ENCODE measurements at places on chromosomes 13 and 19. TPM values are rescaled to one million over a fixed set of nuclear protein-coding genes. Genes with fewer than 3 reads are reported as not detected.

FAM98C gene
- 12.5 TPM for total RNA-seq

CYP2A6 gene
- not detected for total RNA-seq

FGF9 gene
- total RNA-seq, result not detected

MRPS12 gene
- 61.2 TPM for total RNA-seq

TNFRSF19 gene
- total RNA-seq, result 31.3 TPM

PRSS57 gene
- not detected for total RNA-seq

MZF1 gene
- 16.5 TPM for total RNA-seq

KIR2DL4 gene
- total RNA-seq, result not detected

NPHS1 gene
- not detected for total RNA-seq

TMEM145 gene
- 0.17 TPM for total RNA-seq

NLRP11 gene
- not detected for total RNA-seq

KLK15 gene
- not detected for total RNA-seq

ZNF471 gene
- total RNA-seq, result 0.98 TPM

- no peak for DNase-seq
Observed at GRCh38 chr13:39602277-39602613, 748 bp downstream of the LHFPL6 start.

DNA sequence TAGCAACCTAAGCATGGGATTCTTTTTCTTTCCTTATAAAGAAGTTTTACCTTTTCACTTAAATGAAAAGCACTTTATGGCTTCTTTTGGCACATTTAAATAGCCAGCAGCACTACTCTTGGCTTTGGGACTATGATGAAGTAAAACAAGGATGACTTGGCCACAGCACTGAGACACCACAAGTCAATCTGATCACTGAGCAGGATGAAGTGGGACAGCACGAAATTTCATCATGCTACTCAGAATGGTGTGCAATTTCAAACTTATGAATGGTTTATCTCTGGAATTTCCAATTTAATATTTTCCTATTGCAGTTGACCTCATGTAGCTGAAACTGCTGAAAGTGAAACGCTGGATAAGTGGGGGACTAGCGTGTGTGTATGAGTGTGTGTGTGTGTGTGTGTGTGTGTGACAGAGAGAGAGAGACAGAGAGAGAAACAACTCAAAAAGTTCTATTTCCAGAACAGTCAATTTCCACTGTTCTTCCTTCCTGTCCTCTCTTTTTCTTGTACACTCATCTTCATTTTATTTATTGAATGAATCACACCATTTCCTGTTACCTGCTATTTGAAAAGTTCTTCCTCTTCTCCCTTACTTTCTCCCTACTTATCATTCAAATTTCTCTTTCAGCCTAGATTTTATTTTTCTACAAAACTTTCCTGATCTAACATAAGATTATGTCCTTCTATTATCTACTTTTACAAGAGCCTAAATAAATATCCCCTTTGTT is 414.2 kb upstream of the MIR17HG start:
- no peak for DNase-seq

DNA sequence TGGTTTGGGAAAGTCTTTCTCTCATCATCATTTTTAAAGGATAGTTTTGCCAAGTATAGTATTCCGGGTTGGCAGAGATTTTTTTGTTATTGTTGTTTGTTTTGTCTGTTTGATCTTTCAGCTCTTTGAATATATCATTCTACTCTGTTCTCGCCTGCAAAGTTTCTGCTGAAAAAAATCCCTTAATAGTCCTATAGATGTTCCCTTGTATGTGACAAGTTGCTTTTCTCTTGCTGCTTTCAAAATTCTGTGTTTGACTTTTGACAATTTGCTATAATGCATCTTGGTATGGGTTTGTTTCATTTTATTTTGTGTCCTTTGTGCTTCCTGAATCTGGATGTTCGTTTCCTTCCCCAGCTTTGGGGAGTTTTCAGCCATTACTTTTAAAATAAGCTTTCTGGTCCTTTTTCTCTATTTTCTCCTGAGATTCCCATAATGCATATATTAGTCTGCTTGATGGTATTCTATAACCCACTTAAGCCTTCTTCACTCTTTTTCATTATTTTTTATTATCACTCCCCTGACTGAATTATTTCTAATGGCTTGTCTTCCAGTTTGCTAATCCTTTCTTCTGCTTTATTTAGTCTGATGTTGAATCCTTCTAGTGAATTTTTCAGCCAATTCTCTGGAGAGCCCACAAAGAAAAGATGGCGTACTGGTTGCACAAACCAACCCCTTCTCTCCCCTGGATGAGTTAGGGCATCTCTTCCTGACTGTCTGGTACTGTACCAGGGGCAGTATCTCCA is 14.6 kb downstream of the ZNF569 start:
- DNase-seq, result no peak

GRCh38 chr13:69168436-69168835 is 939.2 kb upstream of the ATXN8OS start:
- DNase-seq, result no peak

DNA sequence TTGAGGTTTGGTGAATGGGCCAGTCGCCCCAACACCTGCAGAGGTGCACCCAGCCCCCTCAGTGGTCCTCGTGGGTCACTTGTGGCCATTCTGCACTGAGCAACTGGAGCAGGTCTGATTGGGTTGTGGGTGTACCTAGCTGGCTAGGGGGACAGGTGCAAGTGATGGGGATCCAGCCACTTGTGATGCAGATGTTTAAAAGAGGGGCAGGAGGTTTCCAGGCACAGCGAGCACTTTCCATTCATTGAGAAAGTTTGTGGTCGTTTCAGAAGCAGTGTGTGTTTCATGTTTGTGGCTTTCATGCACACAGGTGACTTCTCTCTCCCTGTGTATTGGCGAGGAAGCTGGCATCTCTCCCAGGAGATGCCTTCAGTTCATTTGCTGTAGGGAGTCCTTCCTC is 34.7 kb downstream of the TSSK6 start:
- no peak for DNase-seq

GRCh38 chr19:15111758-15112157 is 4.6 kb downstream of the SYDE1 start:
- DNase-seq, result no peak

GRCh38 chr13:53863520-53863919 is 834.9 kb downstream of the OLFM4 start:
- no peak for DNase-seq

GRCh38 chr19:6736169-6736916 is 1.0 kb downstream of the GPR108 start:
- DNase-seq, result peak; percentile 74

GRCh38 chr19:38233740-38234251 is 9.8 kb upstream of the DPF1 start:
- DNase-seq, result peak; percentile 69

- no peak for DNase-seq
Observed at GRCh38 chr13:107025991-107026390, 458.1 kb upstream of the ARGLU1 start.

DNA sequence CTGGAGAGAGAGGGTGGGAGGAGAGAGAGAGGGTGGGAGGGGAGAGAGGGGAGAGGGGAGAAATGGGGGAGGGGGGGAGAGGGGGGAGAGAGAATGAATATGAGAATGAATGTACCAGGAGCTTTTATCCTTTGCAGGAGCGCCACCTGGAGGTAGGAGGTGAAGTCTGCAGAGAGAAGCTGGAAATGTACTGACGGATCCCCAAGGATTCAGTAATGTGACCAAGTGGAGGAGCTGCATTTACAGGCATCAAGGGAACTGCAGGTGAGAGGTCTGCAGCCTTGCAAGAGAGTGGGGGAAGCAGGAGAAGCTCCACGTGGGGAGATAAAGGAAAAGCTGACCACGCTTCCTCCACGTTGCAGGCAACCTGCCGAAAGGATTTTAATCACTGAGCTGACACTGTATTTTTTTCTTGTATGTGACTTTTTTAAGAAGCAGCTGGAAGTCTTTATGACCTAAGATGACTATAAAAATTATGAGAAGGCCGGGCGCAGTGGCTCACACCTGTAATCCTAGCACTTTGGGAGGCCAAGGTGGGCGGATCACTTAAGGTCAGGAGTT is 33.7 kb downstream of the VSTM1 start:
- DNase-seq, result peak; percentile 67

DNA sequence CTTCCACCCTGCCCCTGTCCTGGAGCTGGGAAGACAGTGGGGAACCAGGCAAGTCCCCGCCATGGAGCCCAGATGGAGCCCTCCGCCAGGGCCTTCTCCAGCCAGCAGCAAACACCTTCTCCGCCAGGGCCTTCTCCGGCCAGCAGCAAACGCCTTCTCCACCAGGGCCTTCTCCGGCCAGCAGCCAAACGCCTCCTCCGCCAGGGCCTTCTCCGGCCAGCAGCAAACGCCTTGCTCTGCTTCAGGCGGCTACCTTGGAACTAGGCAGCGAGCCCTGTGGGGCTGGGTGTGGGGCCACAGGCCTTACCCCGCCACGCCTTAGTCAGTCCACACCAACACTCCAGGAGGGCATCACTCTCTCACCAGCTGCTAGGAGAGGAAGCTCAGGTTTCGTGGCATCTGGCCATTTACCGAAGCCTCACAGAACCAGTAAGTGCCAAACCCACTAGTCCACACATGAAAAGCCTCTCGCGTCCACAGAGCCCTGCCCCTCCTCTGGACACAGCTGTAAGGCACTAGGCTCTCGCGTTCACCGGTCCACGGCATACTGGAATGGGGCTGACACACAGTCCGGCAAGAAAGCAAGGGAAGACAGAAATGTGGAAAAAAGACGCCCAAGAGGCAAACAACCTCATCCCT is 41.0 kb downstream of the MLLT1 start:
- no peak for DNase-seq

GRCh38 chr13:109900320-109900719 is 113.9 kb upstream of the IRS2 start:
- DNase-seq, result no peak

GRCh38 chr13:21006141-21007005 is 55.0 kb downstream of the LATS2 start:
- no peak for DNase-seq

- DNase-seq, result no peak
Observed at GRCh38 chr13:71801781-71802180, 65.2 kb downstream of the DACH1 start.

DNA sequence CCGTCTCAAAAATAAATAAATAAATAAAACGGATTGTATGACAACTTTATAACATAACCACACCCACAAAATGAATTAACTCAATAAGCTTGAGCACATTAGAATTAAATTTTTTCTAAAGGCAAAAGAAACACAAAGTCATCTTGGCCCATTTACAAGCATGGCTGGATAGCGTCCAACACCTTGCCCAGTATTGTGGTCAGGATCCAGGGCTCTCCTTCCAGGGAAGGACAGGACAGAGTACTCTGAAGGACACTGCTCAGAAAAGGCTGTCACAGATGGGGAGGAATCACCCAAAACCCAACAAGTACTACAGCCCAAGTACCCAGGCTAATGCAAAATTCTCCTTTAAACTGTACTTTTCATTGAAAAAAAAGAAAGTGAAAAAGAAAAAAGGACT is 27.1 kb downstream of the SUGP2 start:
- DNase-seq, result no peak

GRCh38 chr13:29539856-29540255 is 55.6 kb downstream of the SLC7A1 start:
- no peak for DNase-seq

GRCh38 chr13:99275093-99275469 is 16.9 kb upstream of the GPR18 start:
- no peak for DNase-seq

DNA sequence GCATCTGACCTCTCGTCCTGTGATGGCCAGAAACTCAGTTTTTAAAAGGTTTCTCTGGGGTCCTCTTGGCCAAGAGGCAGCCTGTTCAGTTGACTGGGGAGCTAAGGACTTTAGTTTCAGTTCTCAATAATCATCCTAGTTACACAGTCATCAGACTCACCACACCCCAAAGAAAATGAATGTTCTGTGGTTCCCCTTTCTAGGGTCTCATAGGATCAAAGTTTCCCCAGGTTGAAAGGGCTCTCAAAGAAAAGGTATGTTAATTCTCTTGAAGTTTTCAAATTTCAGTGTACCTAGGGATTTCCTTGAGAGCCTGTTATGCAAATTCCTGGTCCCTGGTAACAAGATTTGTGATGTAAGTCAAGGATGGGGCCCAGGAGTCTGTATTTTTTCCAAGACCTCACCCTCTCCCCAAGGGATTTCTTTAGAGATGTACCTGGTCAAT is 94.9 kb downstream of the FAM216B start:
- DNase-seq, result no peak

DNA sequence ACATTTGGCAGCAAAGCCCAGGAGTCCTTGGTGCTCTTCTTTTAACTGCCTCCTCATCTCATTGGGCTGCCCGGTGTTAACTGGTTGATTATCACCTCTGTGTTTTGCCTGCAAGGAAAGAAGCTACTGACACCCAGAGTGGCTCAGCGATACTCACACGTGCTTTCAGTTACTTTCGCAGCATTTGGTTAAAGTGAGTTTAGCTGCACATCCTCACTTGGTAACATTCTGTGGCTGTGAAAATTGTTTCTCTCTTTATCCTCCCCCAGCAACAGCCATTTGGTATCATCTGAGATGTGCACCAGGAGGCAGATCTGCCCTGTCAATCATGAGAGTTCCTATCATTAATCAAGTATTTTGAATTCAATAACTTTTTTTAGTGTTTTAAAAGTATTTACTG is 44.6 kb upstream of the GPR183 start:
- DNase-seq, result no peak

- no peak for DNase-seq
Observed at GRCh38 chr19:10474962-10475451, 28.1 kb downstream of the KEAP1 start.

DNA sequence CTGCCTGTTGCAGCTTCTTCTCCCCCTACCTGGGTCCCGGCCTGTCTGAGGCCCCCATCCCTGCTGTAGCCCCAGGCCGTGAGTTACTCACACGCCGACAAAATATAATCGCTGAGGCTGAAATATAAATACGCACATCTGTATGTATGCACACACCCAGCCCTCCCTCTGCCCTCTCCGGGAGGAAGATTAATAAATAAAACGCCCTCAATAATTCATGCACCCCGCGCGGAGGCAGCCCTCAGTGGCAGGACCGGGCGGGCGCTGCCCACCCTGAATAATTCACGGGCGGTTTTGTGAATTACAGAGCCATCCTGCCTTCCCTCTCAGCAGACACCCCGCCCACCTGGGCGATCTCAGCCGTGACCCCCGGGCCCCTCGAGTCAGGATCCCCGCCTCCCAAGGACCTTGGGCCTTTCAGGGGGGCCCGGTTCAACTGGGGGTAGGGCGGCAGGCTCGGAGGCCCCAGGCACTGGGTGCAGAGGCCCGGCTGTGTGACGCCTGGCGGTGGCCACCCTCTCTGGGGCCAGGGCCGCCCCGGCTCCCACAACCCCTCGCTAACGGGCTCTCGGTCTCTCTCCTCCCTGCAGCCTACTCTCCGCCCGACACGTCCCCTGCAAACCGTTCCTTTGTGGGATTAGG is 24.2 kb downstream of the SMIM24 start:
- DNase-seq, result no peak

- no peak for DNase-seq
Observed at GRCh38 chr19:2542341-2543069, 66.6 kb downstream of the GADD45B start.

- no peak for DNase-seq
Observed at GRCh38 chr13:40341096-40341471, 325.4 kb downstream of the FOXO1 start.

All from NCI-H460 (cell line).